ENCODE measurements at places on chromosomes 7 and 10.
A peak's percentile ranks its signal among the peaks of the same experiment; 100 is the strongest.

- DNase-seq, result no peak
These were observed 36.0 kb downstream of the EZH2 start for GRCh38 chr7:148847815-148848734.

GRCh38 chr7:19964246-19964645 lies 190.8 kb upstream of the TMEM196 start:
- peak; percentile 55 for DNase-seq

GRCh38 chr7:157312941-157313340 lies 23.9 kb upstream of the DNAJB6 start:
- no peak for DNase-seq

DNA sequence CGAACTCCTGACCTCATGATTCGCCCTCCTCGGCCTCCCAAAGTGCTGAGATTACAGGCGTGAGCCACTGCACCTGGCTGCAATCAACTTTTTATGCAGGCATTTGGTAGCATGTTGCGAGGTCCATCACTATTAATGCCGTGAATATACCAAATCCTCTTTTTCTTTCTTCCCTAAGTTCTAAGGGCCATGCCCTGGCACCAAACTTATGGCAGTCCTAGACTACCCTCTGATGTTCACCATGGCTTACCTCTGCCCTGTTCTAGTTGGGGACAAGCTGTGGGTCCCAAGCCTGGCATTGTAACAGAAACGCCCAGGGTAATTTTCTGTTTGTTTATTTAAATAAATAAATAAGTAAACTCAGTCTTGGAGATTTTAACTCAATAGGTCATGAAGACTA lies 13.3 kb downstream of the PRSS2 start:
- DNase-seq, result no peak

DNA sequence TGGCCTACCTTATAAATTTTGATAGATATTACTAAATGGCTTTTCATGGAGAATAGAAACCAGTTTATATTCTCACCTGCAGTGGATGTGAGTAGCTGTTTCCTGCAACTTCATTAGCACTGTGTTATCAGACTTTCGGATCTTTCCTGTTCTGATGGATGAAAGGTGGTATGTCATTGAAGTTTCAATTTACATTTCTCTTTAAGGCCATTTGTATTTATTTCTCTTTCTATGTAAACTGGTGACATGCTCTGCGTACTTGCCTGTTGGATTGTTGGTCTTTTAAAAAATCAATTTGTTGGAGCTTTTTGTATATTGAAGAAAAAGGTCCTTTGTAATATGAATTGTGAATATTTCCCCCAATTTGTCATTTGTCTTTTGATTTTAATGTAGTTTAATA lies 95.8 kb upstream of the STRIP2 start:
- DNase-seq, result no peak

DNA sequence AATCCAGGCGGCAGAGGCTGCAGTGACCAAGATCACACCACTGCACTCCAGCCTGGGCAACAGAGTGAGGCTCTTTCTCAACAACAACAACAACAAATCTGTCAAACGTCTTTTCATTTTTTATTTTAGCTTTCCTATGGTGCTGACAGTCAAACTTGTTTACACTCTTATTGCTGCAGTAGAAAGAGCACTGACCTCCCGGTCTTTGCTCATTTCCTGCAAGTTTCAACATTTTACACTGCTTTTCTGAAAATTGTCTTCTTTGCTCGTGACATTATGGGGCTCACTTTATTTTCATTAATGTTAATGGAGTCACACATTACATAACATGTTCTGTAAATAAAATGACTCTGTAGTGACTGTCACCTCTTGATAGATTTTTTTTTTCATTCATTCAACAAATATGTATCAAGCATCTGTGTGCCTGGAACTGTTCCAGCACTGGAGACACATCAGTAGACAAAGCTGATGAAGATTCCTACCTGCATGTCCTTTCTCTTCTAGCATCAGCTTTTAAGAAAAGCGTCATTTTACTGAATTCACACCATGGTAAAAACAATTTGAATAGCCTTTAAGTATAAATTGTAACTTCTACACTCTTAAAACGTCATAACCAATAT lies 277.3 kb downstream of the CELF2 start:
- no peak for DNase-seq

DNA sequence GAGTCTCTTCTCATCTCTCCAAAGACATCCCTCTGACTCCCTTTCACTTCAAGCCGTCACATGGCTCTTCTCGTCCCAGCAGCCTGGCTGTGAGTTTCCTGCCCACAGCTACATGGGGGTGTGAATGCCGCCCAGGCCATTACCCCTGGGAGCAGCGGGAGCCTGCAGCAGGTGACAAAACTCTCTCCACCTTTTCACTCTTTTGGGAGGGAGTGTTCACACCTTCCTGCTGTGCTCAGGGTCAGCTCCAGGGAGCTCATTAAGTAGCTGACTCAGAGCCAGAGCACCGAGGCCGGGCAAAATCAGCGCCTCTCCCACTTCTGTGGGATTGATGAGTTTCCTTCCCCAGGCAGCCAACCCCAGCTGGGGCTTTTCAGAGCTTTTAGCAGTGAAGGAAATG lies 271.3 kb downstream of the TYW1 start:
- peak; percentile 11 for DNase-seq

DNA sequence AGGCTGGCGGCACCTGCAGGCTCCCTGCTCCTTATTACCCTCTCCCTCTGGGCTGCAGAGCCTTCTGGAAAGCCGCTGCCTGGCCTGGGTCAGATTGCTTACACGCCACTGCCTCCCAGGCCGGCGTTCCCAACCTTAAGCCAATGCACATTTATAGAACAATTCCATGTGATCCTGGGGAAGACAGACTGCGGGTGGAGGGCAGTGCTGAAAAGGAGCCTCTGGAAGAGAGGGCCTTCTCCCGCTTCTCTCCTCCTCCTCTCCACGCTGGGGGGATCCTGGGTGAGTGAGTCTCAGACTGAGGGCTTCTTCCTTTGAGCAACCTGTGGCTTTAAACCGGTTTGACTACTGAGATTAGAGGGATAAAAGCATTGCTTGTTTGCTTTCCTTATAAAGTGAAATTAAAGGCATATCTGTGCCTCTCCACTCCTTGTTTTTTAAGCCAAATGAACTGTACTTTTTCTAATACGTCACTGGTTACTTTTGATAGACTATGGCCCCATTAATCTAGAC lies 5.5 kb downstream of the TACC2 start:
- no peak for DNase-seq

DNA sequence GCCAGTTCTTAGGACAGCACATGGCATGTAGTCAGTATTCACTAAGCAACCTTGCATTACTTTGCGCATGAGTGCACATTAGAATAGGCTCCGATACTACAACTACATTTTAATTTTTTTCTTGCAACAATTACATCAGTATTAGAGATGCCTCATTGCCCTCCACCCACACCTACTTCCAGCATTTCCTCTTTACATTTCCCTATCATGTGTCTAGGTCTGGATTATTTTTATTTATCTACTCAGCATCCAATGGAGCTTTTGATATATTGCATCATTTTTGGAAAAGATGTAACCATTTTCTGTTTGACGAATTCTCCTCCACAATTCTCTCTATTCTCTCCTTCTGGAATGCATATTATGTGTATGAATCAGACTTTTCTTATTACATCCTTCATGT lies 258.2 kb upstream of the GLI3 start:
- peak; percentile 77 for DNase-seq

DNA sequence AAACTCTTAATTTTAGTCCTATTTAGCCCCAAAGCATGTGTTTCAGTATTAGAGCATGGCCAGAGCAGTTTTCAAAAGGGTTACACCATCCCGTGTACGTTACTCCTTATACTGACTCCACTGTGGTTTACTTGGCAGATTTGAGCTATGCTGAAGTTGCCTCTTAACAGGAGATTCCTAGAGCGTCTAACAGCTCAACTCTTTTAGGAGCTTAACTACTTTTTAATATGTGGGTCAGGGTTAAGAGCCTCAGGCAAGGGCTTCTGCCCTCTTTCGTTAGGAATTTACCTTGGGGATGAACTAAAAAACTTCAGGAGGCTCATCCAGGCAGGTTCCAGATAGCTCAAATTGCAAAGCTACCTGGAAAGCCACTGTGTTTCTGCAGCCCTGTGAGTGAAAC lies 674.8 kb upstream of the C7orf33 start:
- no peak for DNase-seq

DNA sequence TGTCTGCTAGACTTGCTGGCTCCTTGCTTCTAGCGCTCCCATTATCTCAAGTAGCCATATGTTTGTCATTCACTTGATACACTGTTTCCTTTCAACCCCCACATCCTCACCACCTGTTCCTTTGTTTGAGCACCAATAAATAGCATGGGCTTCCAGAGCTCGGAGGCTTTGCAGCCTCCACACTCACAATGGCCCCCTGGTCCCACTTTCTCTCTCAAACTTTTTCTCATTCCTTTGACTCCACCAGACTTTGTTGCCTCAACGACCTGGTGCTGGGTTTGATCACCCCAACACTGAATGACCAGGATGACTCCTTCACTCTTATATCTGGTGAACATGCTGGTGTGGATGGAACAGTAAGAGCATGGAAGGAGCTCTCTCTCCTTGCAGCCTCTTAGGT lies 114.5 kb upstream of the TRIM24 start:
- no peak for DNase-seq

- DNase-seq, result peak; percentile 90
These were observed 37.4 kb upstream of the CALD1 start for GRCh38 chr7:134741907-134742635.

DNA sequence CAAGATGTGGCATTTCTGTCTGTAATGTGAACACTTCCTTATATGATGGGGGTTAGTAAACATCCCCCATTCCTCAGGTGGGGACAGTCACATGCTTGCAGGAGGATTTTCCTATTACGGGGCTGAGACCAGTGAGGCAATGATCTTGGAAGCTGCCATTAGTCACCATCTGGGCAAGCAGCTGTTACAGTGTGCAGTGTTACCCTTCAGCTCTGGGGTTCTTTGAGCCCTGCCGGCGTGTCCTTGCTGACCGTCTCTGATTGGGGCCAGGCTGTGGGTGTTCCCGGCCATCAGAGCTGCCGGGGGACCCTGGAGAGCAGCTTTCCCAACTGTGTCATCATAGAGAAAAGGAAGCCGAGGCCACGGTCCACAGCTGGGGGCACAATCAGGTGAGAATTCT lies 126.8 kb upstream of the FAM20C start:
- peak; percentile 59 for DNase-seq
